A549 (cell line): ENCODE measurements at places on chromosomes 2 and 18.
A peak's percentile ranks its signal among the peaks of the same experiment; 100 is the strongest.

- no peak for DNase-seq
These were observed 76.4 kb downstream of the ADD2 start for GRCh38 chr2:70691497-70692140.

DNA sequence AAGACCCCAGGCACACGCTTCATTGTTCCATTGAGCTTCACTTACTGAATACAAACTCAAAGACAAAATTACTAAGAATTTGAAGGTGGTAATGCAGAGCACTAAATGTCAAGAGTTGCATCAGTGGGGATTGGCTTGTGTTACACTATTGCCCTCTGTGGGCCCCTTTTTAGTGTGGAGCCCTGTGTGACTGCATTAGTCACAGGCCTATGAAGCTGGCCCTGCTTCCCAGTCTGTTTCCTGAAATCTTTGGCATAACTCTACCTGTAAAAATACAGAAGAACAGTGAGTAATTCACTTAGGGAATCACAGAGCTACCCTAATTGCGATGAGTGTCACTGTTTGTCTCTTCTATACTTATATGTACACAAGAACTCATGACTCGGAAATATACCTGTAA is 40.0 kb upstream of the STPG4 start:
- DNase-seq = peak; percentile 53

GRCh38 chr2:146444085-146444484 is 1400.7 kb upstream of the ACVR2A start:
- no peak for DNase-seq

- no peak for DNase-seq
These were observed 268.3 kb upstream of the CDH20 start for GRCh38 chr18:61064911-61065310.

- no peak for DNase-seq
These were observed 5.7 kb downstream of the SLC40A1 start for GRCh38 chr2:189574793-189575475.
